ENCODE measurements at places on chromosomes 1 and 21. TPM values are rescaled to one million over a fixed set of nuclear protein-coding genes. Genes with fewer than 3 reads are reported as not detected.

LRRC53 gene
- not detected for total RNA-seq

TRABD2B gene
- not detected for total RNA-seq

DISC1 gene
- 5.9 TPM for total RNA-seq

FCRL5 gene
- 0.54 TPM for total RNA-seq

ZCCHC17 gene
- 27.8 TPM for total RNA-seq

NR1I3 gene
- not detected for total RNA-seq

GRCh38 chr1:119279456-119280381 lies 88.9 kb upstream of the HAO2 start:
- no peak overlapping the region for H3K4me3 ChIP-seq
- no peak for DNase-seq

GRCh38 chr1:223349241-223349640 lies 14.7 kb downstream of the SUSD4 start:
- DNase-seq, result no peak
- no peaks in the 10 kb centered on the region for H3K4me1 ChIP-seq
- no peak overlapping the region for H3K4me3 ChIP-seq
- H3K27ac ChIP-seq, result no peak overlapping the region
- no peaks in the 10 kb centered on the region for H3K27me3 ChIP-seq
- H3K36me3 ChIP-seq, result no peaks in the 10 kb centered on the region

GRCh38 chr21:15539376-15539775 lies 190.4 kb upstream of the USP25 start:
- H3K27me3 ChIP-seq, result peaks cover 3% of the 10 kb centered on the region
- H3K4me1 ChIP-seq, result no peaks in the 10 kb centered on the region
- no peak for DNase-seq

- peak; percentile 32 for DNase-seq
- H3K27me3 ChIP-seq, result no peaks in the 10 kb centered on the region
- no peaks in the 10 kb centered on the region for H3K36me3 ChIP-seq
These were observed 850 bp downstream of the SESN2 start for GRCh38 chr1:28259934-28260802.

DNA sequence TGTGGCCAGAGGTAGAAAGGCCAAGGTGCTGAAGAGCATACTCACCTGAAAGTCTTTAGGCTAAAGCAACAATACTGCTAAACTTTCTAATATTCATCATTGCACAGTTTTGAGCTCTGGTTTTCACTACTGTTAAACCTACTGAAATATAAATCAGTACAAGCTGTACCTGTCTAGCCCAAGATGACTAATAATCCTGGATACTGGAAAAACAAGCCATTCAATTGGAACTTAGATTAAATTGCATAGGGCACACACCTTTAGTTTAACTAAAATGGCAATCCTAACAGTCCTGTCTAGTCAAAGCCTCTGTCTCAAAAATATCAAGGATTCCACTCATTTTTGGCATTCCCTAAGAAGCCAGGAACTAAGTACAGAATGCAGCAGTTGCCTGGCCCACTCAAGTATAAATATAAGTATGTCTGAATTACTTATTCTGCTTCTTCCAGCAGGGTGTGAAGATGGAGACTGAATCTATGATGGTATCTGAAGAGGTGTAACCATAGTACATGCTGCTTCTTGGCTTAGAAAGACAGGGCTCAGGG lies 3.1 kb downstream of the CHML start:
- H3K4me1 ChIP-seq, result peaks cover 5% of the 10 kb centered on the region
- H3K27ac ChIP-seq, result no peak overlapping the region
- H3K27me3 ChIP-seq, result no peaks in the 10 kb centered on the region
- no peak overlapping the region for H3K4me3 ChIP-seq

DNA sequence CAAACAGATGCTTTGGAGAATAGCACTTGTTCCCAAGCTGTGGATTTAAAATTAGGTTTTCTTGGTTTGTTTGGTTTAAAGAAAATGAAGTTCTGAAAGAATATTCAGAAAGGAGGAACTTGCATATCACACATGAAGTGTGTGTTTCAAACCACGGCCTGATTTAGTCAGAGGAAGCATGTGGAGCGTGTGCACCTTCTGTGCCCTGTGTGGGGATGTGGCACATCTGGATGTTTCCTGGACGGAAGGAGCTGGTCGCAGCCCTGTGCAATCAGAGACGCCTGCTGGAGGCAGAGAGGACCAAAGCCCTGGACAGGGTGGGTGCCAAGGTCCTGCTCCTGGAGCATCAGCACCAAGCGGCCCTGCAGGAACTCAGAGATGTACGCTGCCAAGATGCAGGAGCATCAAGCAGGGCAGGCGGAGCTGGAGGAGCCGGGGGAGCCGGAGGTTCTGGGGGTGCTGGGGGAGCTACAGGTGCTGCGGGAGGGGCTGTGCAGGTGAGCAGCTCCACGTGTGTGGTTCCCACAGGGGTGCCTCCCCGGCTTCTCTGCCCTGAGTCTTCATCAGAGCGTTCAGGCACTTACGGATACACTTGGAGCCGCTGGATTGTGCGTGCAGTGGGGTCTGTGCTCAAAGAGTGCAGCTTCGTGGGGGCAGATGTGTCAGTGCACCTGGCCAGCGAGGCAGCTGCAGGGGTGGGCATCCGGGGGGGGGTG lies 45.7 kb downstream of the PCNT start:
- H3K4me3 ChIP-seq, result no peak overlapping the region
- no peaks in the 10 kb centered on the region for H3K27me3 ChIP-seq

GRCh38 chr21:45003331-45004058 lies 63.7 kb downstream of the SLX9 start:
- no peak for DNase-seq
- H3K27ac ChIP-seq, result no peak overlapping the region
- no peaks in the 10 kb centered on the region for H3K27me3 ChIP-seq
- H3K4me1 ChIP-seq, result no peaks in the 10 kb centered on the region

GRCh38 chr1:43529206-43529731 lies 1.4 kb upstream of the PTPRF start:
- H3K27me3 ChIP-seq, result peaks cover 20% of the 10 kb centered on the region
- DNase-seq, result peak; percentile 89
- H3K36me3 ChIP-seq, result no peaks in the 10 kb centered on the region
- no peak overlapping the region for H3K27ac ChIP-seq
- H3K4me3 ChIP-seq, result no peak overlapping the region
- peaks cover 13% of the 10 kb centered on the region for H3K4me1 ChIP-seq

Measured in natural killer cell (primary cell).